Inflammatory macrophage treated with lipopolysaccharide for 4 hours (primary cell): ENCODE measurements at places on chromosomes 2 and 18.

DNA sequence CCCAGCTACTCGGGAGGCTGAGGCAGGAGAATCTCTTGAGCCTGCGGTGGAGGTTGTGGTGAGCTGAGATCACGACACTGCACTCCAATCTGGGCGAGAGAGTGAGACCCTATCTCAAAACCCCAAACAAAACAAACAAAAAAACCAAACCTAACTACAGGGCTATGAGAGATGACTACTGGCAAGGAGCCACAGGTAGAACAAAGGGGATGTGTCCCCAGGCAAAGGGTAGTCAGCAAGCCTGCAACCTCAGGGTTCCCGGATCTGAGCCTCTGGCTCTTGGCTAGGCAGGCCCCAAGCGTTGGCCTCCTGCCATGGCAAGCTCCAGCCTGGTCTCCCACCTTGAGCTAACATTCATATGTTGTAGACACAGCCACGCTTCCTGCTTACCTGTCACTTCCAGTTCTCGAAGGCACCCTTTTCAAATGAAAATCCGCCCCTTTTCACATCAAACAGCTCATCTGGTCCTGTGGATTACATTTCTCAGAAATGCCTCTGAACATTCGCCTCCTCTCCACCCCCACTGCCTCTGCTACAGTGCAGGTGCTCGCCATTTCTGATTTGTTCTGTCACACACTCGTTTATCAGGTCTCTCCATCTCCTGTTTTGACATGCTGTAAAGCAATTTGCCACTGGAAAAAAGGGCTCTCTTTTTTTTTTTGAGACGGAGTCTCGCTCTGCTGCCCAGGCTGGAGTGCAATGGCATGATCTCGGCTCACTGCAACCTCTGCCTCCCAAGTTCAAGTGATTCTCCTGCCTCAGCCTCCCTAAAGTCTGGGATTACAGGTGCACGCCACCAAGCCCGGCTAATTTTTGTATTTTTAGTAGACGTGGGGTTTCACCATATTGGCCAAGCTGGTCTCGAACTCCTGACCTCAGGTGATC lies 13.1 kb upstream of the ACTR3 start:
- DNase-seq, result no peak

DNA sequence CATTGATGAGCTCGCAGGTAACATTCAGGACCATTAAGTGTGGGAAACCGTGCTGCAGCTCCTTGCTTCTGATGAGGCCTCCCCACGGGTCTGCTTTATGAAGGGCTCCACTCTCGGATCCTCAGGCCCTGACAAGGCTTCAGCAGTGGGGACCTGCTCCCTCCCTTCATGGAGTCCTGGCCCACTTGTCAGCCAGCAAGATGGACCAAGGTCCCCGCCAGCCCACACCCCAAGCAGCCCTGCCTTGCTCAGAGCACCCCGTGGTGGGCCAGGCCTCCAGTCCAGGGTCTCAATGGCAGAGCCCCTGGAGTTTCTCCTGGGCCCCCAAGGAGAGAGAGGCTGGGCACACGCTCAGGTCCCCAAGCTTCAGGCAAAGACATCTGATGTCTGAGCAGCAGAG lies 41.5 kb downstream of the CROCC2 start:
- DNase-seq, result no peak

GRCh38 chr18:56202678-56203077 lies 435.7 kb downstream of the TXNL1 start:
- DNase-seq, result no peak

- no peak for DNase-seq
These were observed 48.3 kb downstream of the ZFP36L2 start for GRCh38 chr2:43178055-43178598.

DNA sequence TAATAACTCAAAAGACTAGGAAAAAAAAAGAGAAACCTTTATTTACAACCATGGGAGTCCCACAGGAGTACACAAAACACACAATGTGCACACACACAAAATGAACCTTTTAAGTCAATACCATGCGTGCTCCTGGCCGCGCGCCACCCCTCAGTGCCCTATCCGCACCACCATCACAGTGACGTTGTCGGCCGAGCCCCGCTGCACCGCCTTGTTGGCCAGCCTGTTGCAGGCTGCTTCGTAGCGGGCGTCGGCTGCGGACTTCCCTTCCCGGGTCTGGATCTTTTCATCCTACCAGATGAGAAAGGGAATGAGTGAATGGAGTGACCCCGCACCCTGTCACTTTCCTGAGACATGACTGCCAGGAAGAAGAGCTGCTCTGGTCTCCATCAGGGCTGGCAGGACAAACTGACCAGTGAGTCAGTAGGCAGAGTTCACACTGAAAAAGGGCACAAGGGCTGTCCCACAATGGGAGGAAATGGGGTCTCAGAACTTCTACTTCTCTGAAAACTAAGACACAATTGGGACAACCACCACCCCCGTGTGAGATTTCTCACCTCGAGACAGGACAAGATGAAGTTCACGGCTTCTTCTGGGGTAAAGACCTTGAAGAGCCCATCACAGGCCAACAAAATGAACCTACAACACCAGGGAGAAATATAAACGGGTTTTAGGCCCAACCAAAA lies 11.8 kb downstream of the ERFE start:
- DNase-seq, result no peak

- DNase-seq, result no peak
These were observed 125.6 kb upstream of the PKDCC start for GRCh38 chr2:41922177-41922576.

DNA sequence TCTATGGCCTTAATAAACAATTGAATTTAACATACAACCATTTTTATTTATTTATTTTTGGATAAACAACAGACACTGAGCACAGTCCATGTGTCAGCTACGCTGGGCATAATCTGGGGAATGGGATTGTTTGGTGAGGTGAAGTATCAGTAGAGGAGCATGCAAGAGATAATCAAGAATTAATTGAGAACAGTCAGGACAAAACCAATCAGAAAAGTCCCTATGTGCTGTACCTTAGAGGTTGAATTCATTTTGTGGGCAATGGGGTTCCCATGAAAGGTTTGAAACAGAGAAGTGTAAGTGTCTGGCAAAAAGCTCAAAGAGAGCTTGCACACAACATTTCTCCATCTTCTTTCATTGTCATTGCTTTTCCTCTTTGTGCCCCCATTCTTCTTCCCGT lies 198.2 kb downstream of the RNF144A start:
- no peak for DNase-seq

- no peak for DNase-seq
These were observed 96.0 kb downstream of the MTCL1 start for GRCh38 chr18:8801263-8801901.

DNA sequence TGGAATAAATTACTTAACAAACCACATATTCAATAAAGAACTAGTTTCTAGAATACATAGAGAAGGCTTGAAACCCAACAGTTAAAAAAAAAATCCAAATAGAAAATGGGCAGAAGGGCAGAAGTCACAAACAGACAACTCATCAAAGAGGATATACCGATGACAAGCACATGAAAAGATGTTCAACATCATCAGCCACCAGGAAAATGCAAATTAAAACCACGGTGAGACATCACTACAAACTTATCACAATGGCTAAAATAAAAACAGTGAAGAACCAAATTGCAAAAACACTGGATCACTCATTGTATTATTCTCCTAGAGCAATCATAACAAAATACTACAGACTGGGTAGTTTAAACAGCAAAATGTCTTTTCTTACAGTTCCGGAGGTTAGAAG lies 14.5 kb downstream of the SESTD1 start:
- DNase-seq, result peak; percentile 49

DNA sequence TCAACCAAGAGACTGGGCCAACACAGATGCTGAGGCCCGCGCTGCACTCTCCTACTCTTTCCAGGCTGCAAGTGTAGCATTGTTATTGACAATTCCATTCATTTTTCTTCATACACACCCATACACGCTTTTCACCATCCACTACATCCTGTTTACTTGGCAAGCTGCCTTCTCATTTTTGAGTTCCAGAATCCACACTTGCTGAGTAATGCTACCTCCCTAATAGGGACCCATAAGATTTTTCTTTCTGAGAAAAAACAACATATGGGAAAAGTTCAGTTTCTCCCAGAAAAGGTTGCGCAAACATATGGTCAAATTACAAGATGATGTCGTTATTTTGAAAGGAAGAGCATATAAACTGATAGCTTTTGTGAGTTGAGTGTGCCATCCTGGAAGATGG lies 3.3 kb upstream of the NETO1 start:
- no peak for DNase-seq

DNA sequence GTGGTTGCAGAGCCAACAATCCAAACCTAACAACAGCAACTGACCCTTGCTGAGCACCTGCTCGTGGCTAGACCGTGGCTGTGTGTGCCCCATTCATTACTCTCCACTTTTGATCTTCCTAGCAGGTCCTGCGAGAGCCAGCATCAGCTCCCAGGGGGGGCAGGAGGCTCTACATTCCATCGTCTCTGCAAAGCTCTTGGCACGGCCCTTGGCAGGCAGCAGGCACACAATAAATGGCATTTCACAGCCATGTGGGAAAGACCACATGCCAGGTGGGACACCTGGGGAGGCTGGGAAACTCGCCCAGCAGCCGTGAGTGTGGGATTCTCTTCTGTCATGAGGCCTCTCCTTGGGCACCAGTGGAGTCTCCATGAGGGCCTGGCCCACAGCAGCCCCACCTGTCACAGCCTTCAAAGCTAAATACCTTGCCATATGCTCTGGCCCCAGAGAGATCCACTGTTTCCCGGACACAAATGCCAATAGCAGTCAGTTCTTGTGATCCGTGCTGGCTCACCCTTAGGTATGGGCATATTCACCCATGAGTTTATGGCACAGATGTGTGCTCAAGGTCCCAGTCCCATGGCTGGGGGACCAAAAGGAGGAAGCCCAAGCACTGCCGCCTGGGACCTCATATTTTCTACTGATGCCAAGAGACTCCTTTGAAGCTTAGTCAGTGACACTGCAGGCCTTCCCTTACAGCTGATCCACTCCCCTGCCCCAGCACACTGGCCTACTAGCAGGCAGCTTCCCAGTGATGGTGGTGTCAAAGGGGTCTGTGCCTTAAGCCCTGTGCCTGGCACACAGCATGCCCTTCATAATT lies 6.8 kb upstream of the TEX51 start:
- DNase-seq, result no peak

DNA sequence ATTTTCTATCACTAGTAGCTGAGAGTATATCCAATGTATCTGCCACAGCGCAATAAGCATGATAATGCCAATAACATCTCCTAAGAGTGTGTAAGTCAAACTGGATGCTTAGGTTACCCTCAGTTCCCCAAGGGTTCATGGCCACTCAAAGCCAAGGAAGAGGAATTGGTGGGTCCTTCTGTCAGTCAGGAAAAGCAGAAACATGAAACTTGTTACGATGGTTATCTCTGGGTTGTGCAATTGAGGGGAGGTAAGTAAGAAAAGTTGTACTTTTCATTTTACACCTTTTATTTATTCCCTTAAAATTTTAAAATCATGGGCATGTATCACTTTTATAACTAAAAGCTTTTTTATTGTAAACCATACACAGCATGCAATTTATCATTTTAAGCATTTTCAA lies 10.1 kb upstream of the GAD1 start:
- DNase-seq, result no peak

DNA sequence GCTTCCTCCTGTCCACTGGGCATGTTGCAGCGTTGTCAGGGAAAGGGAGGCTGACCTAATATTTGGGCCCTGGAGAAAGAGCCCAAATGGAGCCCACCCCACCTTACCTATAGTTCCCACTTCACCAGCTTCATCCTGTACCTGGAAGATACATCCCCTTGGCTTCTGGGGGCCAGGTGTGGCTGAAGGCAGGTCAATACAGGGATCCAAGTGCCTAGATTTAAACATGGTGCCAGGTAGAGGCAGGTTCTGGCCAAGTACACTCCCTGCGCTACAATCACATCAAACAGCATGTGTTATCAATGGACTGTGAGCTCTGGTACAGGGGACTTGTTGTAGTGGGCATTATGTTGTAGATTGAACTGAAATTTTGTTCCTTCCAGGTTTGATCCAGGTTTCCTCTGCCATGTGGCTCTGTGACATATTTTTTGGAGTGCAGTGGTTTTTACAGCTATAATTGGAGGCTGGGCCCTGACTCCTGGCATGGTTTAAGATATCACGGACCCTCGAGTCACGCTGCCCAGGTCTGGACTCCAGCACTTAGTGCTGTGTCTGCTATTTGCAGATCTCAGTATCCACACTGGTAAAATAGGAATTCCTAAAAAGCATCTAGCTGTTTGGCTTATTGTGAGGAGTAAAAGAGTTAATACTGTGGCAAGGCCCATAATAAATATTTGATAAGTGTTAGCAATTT lies 23.8 kb downstream of the MYCN start:
- DNase-seq, result no peak

GRCh38 chr2:76178610-76179009 lies 467.9 kb upstream of the GCFC2 start:
- no peak for DNase-seq

GRCh38 chr2:215712871-215713790 lies 277.3 kb upstream of the FN1 start:
- DNase-seq, result peak; percentile 82

- no peak for DNase-seq
These were observed 329.5 kb downstream of the PAX3 start for GRCh38 chr2:221969087-221969829.

GRCh38 chr2:192539306-192539705 lies 344.6 kb upstream of the TMEFF2 start:
- no peak for DNase-seq

- no peak for DNase-seq
These were observed 24.9 kb upstream of the YWHAQ start for GRCh38 chr2:9655441-9656269.

DNA sequence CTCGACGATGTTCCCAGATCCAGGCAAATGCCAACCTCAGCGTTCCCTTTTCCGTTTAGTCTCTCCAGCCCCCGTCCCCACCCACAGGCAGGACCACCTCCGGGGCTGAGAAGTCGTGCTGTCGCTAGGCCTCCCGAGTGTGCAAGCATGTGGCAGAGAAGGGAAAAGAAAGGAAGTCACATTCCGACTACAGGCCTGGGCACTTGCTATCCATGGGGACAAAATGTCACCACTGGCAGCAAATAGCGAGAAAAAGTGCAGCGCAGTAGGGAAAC lies 420 bp downstream of the PIGN start:
- DNase-seq, result peak; percentile 49

- no peak for DNase-seq
These were observed 73.5 kb downstream of the MEX3C start for GRCh38 chr18:51123936-51124486.

GRCh38 chr2:84700006-84700405 lies 180.9 kb downstream of the TRABD2A start:
- no peak for DNase-seq

DNA sequence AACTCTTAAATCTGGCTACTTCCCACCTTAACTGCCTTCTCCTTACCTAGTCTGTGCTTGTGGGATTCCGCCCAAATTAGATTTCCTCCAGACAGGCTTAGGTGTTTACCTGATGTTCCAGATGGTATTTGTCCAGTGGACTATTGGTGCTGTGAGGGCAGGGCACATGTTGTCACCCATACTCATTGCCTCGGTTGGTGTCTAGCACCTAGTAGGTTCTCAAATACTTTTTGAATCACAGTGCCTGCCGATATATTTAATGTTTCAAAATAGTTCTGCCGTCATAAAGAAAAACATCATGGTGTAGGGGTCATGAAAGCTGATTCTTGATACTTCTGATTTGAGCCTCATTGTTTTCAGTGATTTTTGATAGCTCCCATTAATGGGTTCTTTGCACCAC lies 1.1 kb downstream of the SEPTIN2 start:
- no peak for DNase-seq

GRCh38 chr2:208466151-208466919 lies 59.7 kb downstream of the PTH2R start:
- peak; percentile 52 for DNase-seq
